ENCODE measurements at places on chromosomes 5 and 9. TPM values are rescaled to one million over a fixed set of nuclear protein-coding genes. Genes with fewer than 3 reads are reported as not detected.

CCDC69 gene
- total RNA-seq = 112 TPM

NREP gene
- 4.6 TPM for total RNA-seq

- H3K27ac ChIP-seq = no peak overlapping the region
- H3K36me3 ChIP-seq = no peaks in the 10 kb centered on the region
- DNase-seq = no peak
- H3K4me3 ChIP-seq = no peak overlapping the region
- H3K4me1 ChIP-seq = no peaks in the 10 kb centered on the region
- peaks cover 2% of the 10 kb centered on the region for H3K27me3 ChIP-seq
Observed at GRCh38 chr5:53397141-53397757, 83.2 kb upstream of the FST start.

ITGA1 gene
- 5.2 TPM for total RNA-seq

CENPK gene
- 34.1 TPM for total RNA-seq

DNA sequence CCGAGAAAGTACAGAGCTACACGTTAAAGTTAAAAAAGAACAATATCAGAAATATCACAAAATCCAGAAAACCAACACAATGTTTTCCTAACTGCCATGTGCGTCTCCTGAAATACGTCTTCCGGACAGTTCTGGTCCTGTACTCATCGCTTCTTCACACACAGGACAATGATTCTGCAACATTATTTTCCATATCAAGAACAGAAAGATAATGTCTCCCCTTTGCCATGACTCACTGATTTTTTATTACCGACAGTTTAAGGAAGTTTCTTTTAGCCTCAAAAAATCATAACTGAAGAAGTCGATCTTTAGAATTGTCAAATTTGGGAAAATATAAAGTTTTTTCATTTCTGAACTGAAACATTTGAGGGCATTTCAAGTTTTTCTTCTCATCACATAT lies 2.5 kb downstream of the TBC1D9B start:
- DNase-seq = no peak
- no peak overlapping the region for H3K4me3 ChIP-seq
- H3K27ac ChIP-seq = no peak overlapping the region
- peaks cover 20% of the 10 kb centered on the region for H3K36me3 ChIP-seq
- H3K27me3 ChIP-seq = no peaks in the 10 kb centered on the region

DNA sequence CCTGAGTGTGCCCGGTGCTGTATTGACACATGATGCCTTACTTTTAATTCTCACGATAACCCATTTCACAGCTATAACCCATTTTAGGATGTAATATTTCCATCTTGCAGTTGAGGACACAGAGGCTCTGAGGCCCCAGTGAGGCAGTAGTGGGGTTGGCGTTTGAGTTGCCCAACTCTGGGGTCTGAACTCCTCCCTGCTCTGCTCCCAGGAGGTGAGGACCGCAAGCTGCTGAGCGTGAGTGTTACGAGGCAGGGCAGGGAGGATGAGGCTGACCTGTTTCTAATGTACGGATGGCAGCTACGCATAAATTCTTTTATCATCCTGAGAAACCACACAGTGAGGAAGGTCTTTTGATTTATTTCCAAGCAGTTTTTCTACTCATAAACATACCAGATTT lies 11.4 kb downstream of the LRRC8A start:
- H3K36me3 ChIP-seq = peaks cover 5% of the 10 kb centered on the region
- H3K4me1 ChIP-seq = peaks cover 76% of the 10 kb centered on the region
- H3K4me3 ChIP-seq = no peak overlapping the region
- no peaks in the 10 kb centered on the region for H3K27me3 ChIP-seq

- no peak overlapping the region for H3K27ac ChIP-seq
- no peak overlapping the region for H3K4me3 ChIP-seq
- H3K4me1 ChIP-seq = no peaks in the 10 kb centered on the region
- H3K36me3 ChIP-seq = peaks cover 45% of the 10 kb centered on the region
Observed at GRCh38 chr5:41842777-41843176, 27.4 kb downstream of the OXCT1 start.

GRCh38 chr5:59766427-59767210 lies 126.9 kb downstream of the PDE4D start:
- no peak for DNase-seq
- H3K36me3 ChIP-seq = no peaks in the 10 kb centered on the region
- H3K4me3 ChIP-seq = no peak overlapping the region
